ENCODE measurements at places on chromosomes 5 and 9.
A peak's percentile ranks its signal among the peaks of the same experiment; 100 is the strongest.

DNA sequence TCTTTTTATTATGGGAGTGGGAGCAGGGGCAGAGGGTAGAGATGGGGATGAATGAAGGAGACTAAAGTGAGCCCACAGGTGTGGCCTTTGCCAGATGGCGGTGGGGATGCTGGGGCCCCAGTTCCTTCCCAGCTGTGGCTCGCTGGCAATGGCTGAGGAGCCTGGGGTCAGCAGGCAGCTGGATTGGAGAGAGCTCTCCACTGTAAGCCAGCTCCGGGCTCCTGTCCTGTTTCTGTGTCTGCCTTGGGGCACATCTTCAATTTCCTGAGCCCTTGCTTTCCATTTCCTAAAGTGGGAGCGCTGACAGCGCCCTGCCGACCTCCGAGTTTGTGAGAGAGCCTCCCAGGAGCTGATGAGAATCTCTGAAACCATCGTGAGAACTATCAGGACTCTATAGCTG lies 75.6 kb upstream of the SPRY4 start:
- no peak for DNase-seq

GRCh38 chr9:16848179-16848578 lies 22.3 kb downstream of the BNC2 start:
- DNase-seq, result no peak

- DNase-seq, result no peak
These were observed 8.9 kb upstream of the IL17B start for GRCh38 chr5:149387982-149388381.

DNA sequence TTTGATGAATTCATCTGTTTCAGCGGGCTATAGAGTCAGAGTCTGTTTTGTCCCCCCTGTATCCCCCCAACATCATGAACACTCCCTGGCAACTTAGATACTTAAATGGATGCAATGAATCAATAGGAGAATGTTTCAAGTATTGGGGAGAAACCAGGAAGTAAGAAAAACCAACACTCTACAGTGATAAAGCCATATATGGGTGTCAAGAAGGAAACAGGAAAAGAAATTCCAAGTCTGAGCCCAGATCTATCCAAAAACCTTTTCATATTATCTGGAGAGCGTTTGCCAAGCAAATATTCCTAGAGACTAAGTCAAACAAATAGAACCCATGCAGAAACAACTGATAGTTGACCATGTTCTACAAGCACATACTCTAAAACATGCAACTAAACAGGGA lies 2.3 kb upstream of the GNAQ start:
- DNase-seq, result no peak

GRCh38 chr5:37435261-37435660 lies 56.1 kb downstream of the WDR70 start:
- no peak for DNase-seq

DNA sequence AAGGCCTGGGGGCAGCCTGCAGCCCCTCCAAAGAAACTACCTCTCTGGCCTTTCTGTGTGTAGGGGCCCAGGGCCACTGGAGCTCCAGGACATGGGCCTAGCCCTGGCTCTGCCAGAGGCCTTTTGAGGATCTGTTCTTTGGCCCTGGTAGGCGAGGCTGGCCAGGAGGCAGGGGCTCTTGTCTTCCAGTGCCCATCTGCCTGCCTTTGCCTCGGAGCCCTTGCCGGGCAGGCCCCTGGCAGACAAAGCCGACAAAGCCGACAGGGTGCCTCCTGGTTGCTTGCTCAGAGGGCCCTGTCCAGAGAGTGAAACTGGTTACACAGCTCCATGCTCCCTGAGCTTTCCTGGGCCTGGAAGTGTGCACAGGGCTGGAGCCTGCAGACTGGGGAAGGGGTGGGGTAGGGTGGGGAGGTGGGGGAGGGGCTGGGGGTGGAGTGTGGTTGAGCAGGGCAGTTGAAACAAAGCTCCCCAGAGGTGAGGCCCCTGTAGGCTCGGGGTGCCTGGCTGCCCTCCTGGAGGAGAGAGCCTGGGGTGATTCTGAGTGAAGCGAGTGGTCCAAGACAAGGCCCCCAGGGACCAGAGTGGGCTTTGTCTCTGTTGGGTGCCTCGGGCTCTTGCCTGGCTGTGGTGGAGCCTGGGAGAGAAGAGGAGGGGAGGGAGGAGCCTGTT lies 29.3 kb downstream of the PTPA start:
- DNase-seq, result peak; percentile 54

- no peak for DNase-seq
These were observed 38.6 kb downstream of the DMGDH start for GRCh38 chr5:79030663-79031484.

DNA sequence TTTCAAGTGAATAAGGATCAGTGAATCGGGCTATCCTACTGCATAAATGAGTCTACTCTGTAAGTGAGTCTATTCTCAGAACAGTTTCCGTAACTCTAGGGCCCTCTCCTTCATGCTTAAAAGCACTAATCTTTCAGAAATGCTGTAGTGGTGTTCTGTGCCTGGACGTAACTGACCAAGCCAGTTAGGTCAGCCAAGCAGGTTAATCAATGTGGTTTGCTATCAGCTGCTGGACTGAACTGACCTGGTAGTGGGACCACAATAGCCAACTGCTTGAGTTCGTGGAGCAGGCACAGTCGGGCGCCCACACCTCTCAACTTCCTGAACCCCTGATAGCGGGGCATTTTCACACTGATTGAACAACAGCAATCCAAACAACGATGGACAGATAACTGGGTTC lies 6.8 kb downstream of the SLC1A3 start:
- no peak for DNase-seq

- no peak for DNase-seq
These were observed 11.7 kb downstream of the OR13J1 start for GRCh38 chr9:35858458-35858857.

DNA sequence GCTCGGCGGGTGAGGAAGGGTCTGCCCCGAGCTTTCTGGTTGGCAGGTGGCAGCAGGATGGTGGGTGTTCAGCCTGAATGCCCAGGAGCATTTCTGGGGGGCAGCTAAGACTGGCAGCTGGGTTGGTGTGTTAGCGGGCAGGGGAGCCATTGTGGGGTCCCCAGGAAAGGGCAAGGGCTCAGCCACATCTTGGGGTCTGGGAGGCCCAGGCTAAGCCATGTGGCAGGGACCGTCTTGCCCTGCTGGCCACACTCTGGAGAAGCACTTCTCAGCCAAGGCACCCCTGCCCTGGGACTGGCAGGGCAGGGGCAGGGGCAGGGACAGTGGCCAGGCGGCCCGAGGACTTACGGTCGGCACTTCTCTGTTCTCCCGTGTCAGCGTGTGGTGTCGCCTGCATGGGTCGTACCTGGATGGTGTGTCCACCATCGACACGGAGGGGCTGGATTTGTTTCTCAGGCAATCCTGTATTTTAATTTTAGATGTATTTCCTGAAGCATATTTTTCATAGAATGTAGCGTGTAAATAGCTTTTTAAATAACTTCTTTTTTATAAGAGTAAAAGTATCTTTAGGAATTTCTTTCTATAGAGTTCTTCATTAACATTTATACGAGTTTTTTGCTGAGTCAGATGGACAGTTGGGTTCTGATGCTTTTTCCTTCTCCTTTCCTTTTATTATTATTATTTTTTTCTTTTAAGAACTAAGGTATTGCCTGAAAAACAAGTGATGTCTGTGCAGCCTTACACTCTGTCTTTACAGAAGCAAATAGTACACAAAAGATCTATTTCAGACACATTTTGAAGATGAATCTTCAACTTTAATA lies 102.0 kb downstream of the PHF2 start:
- no peak for DNase-seq

DNA sequence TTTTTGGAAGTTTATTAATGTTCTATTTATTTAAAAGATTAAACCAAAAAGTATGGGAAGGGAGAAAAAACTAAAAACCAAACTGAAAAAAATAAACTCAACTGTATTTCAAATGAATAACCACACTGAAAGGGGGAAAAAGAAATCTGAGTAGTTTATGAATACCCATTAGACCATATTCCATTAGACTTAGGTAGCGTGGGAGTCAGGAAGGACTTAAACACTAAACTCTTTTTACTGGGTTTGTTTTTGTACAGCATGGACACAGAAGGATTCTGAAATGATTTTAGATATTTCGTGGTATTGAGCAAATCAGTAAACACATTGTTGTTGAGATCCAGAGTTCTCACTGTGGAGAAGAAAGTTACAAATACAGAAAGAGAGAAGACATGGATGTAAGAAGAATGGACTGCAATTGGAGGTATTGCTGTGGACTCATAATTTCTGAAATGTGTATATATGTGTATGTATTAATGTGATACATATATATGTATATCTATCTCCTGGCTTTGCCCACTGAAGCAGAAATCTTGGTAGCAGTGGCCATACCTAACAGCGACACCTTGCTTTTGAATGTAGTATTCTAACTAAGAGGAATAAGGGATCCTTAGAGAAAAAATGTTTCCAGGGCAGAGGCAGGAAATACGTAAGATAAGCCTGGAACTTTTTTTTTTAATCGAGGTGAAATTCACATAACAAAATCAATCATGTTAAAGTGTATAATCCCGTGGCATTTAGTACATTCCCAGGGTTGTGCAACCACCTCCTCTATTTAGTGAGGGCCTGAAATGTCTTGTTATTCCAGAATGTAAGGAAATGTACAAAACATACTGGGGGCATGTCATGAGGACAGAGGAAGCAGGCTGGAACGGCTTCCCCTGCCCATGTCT lies 228.8 kb downstream of the SMARCA2 start:
- no peak for DNase-seq

DNA sequence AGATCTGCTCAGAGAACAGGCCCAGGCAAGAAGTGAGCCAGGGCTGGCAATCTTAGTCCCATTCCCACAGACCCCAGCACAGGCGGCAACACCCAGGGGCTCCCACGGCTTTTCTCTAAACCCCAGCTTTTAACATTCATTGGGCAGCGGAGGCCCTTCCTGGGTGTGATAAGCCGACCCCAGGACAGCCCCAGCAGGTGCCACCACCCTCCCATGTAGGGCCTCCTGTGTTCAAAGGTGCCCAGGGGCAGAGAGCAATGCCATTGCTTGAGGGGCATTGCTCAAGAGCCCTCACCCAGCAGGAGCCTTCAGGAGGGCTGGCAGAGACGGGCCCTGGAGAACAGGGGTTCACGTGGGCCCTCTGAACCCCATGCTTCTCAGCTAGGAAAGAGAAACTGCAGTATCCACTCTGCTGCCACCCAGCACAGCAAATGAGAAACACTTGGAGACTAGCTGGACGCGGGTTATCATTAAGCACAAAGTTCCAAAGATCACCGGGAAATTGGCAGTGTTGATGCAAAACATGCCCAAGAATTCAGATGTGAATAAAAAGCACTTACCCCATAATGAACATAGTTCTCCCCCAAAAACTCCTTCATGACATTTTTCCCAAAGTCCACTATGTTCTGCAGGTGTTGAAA lies 13.9 kb downstream of the IPPK start:
- DNase-seq, result no peak

- peak; percentile 68 for DNase-seq
These were observed 27.0 kb downstream of the GRIN3A start for GRCh38 chr9:101711330-101711941.

GRCh38 chr5:171506951-171507350 lies 87.5 kb downstream of the FGF18 start:
- DNase-seq, result no peak

- DNase-seq, result peak; percentile 70
These were observed at the start of gene TUSC1 for GRCh38 chr9:25678147-25678666. TUSC1 (minus strand) TSS chr9:25678444; CDS start chr9:25678312, 132 bp downstream.

- DNase-seq, result no peak
These were observed 28.9 kb upstream of the COL5A1 start for GRCh38 chr9:134612715-134613114.

GRCh38 chr5:10631316-10631996 lies 67.6 kb downstream of the ANKRD33B start:
- DNase-seq, result peak; percentile 31

DNA sequence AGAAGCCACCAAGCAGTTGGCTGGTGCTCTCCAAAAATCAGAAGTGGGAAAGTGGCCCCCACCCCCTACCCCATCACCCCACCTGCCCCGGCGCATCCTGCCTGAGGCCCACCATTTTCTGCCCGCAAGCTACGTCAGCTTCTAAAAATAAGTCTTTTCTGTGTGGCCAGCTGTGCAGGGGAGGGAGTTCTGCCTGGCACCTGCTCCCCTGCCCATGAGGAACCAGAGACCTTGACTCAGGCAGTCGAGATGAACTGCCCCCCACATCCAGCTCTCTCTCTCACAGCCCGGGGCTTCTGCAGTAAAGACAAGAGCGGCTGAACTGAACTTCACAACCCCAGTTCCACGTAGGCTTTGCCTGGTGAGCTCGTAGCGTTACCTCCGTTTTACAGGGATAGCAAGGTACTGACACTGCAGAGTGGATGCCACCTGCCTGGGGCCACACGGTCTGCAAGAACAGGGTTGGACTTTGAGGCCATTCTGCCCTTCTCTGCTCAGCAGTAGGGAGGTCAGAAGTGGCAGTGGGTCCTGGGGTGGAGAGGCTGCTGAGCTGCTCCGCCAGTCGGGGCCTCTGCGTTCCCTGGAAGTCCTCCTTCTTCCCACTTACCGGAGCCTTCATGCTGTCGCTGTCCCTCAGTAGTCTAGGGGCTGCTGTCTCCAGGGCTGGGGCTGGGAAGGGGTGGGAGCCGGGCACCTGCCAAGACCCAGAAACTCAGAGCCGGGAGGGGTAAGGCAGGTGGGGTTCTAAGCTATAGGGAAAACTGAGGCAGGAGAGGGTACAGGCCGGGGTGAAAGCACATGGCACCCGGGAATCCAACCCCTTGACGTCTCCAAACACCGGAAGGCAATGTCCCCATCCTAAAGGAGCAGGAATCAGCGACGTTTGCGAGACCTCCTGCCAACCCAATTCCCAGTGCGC lies 781 bp downstream of the ST6GALNAC4 start:
- DNase-seq, result no peak

DNA sequence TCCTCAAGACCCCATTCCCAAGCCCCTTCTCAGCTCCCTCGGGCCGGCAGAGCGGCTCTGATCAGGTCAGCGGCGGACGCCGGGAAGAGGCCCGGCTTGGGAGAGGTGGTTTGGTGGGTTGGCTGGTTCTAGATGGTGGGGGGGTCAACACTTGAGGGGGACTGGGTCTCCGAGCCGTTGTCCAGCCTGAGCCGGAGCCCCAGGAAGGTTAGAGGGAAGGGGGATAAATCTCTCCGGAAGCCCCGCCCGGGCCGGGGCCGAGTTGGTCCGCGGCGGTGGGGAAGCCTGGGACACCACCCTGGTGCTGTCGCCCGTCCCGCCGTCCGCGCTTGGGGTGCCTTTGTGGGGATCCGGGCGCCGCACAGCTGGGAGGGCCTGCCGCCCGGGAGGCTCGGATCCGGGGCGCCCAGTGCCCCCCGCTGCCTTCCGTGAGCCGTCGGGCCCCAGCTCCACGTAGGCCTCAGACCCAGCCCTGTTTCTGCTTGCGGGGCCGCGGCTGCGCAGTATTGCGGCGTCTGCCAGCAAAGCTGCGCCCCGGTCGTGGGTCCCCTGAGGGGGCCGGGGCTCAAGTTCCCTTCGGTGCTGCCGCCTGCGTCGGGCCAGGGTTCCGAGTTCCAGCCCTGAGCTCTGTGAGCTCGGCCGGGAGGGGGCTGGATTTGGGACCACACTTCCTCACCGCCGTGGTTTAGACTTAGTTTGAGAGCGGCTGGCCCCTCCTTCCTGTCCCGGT lies 542 bp upstream of the TRIM52 start:
- peak; percentile 66 for DNase-seq

DNA sequence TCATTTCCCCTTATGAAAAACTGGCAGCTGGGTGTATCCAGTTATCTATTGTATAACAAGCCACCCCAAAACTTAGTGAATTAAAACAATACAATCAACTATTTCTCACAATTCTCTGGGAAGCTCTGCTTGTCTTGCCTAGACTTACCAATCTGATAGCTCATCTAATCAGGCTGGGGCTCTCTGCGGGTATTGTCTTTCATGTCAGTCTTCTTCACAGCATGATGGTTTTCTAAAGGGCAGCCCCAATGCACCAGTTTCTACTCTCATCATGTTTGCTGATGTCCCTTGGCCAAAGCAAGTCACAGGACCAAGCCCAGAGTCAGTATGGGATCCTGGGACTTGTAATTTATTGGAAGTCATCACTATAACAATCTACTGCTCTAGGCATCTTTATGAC lies 433.5 kb downstream of the KIAA0825 start:
- DNase-seq, result no peak
